Stimulated activated CD8-positive, alpha-beta memory T cell treated with anti-CD3 and anti-CD28 coated beads, Interleukin-12 subunit alpha, Interleukin-12 subunit beta, amount 100 ng/mL, for 1 hour (primary cell): ENCODE measurements at places on chromosomes 13 and 19.

DNA sequence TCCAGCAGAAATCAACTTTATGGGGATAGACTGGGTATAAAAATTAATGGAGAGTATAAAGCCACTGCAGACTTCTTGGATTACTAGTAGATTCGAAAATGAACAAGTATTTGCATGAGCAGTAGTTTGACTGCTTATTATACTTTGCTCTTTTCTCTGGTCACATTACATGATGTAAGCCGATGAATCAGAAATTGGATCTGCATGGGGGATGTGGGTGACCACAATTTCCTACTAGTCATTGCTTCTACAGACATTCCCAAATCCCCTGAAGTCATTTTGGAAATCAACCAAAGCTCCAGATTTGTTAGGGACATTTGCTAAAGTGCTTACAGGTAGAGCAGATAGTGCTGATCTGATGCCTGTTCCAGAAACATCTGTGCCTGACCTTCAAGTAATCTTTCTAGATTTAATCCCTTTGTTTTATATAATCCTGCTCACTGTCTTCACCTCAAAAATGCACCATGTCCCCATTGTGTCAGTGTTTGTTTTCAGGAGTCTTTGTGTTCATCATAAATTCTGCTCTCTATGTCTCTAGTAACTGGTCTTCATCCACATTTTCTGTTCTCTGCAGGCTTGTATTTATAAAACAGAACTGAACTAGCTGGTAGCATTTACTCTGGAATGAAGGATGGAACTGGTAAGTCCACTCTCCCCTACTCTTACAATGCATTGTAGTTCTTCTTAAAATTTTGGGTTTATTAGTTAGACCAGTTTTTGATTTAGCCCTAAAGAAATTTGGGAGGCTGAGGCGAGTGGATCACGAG, 201.5 kb upstream of the CSNK1A1L start:
- no peak for DNase-seq

GRCh38 chr13:40190641-40191100, 475.8 kb downstream of the FOXO1 start:
- DNase-seq, result peak; percentile 54

GRCh38 chr13:72507416-72508199, 219.8 kb downstream of the MZT1 start:
- DNase-seq, result no peak

DNA sequence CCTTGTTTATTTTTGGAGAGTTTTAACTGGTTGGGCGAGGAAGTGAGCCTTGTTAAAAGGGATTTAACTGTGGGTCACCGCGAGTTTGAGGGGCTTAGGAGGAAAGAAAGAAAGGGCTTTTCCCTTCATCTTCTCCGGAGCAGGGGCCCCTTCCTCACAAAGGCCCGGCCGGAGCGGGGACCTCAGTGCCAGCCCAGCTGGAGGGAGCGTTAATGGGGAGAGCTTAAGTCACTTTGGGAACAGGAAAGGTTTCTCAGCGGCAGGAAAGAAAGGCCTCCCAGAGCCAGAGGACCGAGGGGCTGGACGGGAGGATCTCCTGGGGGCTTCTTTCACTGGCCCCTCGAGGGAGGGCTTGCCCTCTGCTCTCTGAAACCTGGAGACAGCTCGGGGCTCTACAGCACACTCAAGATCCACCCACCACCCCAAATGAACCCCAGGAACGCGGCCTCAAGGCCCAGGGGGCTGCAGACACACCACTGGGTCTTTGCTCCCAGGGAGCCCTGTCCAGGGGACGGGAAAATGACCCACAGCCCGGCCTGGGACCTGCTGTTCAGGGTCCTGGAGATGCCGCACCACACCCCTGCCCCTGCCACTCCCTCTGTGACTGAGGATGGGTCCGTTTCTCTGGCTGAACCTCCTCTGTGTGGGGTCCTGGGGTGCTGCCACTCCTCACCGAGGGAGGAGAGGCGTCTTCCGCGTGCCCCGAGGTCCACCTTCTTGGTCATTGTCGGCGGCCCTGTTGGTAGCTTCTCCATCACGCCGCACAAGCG, 128.3 kb downstream of the URI1 start:
- no peak for DNase-seq

DNA sequence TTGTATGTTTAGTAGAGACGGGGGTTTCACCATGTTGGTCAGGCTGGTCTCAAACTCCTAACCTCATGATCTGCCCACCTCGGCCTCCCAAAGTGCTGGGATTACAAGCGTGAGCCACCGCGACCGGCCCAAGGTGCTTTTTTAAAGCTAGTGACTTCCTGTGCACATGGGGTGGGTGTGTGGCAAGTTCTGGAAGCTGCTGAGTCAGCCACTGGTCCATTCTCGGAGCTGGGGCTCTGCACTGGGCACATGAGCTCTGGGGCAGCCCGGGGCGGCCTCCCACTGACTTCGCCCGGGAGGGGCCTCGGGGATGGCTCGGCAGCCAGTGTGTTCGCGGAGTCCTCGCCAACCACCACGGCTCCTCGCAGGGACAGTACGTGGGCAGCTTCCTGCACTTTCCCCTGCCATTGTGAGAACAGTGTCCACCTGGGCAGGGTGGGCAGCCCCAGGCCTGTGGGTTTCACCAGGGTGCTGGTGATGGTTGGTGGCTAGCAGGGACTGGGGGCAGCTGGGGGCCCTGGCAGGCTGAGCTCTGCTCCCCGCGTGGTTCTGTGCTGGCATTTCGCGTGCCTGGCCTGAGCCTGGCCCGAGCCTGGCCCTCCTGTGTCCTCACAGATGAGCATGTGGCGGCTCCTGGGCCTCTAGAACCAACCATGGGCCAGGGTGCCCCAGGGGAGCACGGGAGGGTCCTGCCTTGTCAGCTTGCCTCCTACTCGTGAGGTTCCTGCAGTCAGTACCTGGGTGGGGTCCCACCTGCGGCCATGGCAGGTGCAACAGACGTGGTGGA, 12.2 kb downstream of the CBARP start:
- DNase-seq, result no peak
